ENCODE measurements at places on chromosomes 5 and 9.

GRCh38 chr5:90809311-90810056 lies 250.9 kb downstream of the ADGRV1 start:
- DNase-seq, result no peak

- DNase-seq, result no peak
Observed at GRCh38 chr9:121157939-121158338, 43.7 kb downstream of the RAB14 start.

- DNase-seq, result no peak
Observed at GRCh38 chr5:139470821-139471300, at the start of gene SMIM33. Gene SMIM33, plus strand, starts transcription at chr5:139471004. Its CDS starts 118 bp downstream, at chr5:139471122.

DNA sequence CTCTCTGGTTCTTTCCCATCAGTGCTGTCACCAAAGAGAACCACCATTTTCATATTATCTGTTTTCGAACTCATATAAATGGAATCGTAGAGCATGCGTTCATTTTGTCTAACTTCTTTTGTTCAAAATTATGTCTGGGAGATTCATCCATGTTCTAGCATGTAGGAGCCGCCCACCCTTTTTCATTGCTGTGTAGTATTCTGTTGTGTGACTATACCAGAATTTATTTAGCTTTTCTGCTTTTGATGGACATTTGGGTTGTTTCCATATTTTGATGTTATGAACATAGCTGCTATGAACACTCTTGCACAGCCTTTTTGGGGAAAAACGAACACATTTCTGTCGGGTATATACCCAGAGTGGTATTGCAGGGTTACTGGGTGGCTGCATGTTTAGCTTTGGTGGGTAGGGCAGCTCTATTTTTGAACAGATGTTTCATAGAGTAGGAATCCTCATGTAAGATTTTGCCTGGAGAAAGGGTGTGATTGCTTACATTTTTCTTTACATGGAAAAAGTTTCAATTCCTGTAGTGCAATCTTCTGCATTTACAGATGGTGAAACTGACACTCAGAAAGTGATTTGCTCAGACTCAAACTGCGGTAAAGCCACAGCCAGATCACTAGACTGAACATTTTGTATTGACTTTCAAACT lies 100.2 kb upstream of the IL12B start:
- DNase-seq, result no peak

- DNase-seq, result no peak
Observed at GRCh38 chr9:9862235-9862810, 750.5 kb downstream of the PTPRD start.

DNA sequence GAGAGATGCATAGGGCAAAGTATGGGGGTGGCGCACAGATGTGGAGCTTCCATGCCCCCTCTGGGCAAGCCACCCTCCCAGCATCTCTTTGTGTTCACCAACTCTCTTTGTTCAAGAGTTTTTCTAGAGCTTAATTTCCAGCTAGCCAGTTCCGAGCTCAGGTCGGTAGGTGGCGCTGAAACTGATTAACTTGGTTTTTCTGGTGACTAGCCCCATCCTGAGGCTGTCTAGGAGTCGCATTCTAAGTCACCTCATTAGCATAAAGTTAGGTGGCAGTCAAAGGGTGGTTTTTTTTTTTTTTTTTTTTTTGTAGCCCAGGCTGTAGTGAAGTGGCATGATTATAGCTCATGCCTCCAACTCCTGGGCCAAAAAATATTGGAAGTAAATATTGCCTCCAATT lies 476.4 kb downstream of the KDM4C start:
- no peak for DNase-seq

DNA sequence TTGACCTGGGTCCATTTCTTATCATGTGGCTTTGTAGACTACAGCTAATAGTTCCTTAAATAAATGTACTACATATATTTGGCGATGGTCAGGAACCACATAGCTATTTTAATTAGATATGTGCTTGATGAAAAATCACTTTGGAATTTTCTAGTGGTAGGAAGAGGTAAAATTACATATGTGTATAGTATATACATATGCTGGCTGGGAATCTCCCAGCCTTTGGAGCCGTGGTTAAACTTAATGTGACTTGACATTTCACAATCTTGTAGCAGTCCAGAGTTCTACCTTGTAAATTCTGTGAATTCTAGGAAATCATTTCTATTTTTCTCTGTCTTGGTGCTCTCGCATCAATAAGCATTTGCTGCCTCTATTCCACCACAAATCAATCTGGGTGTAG lies 565.0 kb downstream of the DMRTA1 start:
- DNase-seq, result no peak

DNA sequence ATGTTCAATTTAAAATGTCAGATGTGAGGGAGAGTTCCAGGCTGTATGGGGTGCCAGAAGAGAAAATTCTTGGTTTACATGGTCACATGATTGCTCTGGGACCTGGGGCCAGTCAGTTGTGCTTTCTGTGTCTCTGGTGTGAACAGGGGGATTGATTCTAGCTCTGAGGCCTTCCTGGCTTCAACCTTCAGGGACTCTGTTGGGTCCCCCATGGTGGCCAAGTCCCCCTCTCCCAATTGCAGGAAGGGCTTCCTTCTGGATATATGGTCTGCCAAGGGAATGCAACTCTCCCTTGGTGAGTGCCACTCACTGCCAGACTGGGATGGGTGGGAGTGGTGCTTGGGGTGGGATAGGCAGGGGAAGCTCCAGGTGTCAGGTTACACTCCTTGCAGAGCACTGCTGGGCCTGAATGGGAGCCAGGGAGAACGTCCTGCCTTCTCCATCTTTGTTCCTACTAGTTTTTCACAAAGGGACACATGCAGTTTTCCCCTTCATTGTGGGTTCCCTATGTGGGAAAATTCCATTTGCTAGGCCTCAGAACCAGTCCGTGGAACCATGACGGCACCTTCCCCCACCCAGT lies 153.2 kb downstream of the MELK start:
- no peak for DNase-seq

- no peak for DNase-seq
Observed at GRCh38 chr5:140362311-140362710, 2.3 kb downstream of the SLC4A9 start.

DNA sequence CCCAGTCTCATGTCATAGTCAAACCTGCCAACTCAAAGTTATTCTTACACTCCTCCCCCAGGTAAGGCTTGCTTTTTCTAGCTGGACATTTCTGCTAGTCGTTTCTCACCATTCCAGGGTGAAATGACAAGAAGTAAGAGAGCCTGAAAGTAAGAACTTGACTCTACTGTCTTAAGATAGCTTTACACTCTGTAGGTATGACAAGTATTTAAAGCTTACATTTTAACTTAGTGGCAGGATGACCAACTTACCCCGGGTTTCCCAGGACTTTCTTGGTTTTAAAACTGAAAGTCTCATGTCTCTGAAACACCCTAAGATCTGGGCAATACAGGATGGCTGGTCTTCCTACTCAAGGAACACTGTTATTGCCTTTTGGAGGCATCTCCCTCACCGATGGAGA lies 67.5 kb upstream of the PIK3R1 start:
- DNase-seq, result no peak

- no peak for DNase-seq
Observed at GRCh38 chr9:81445331-81445921, 243.9 kb downstream of the TLE1 start.

GRCh38 chr5:181200816-181201215 lies 4.2 kb downstream of the TRIM7 start:
- no peak for DNase-seq

GRCh38 chr5:40291338-40291737 lies 388.4 kb upstream of the PTGER4 start:
- no peak for DNase-seq

DNA sequence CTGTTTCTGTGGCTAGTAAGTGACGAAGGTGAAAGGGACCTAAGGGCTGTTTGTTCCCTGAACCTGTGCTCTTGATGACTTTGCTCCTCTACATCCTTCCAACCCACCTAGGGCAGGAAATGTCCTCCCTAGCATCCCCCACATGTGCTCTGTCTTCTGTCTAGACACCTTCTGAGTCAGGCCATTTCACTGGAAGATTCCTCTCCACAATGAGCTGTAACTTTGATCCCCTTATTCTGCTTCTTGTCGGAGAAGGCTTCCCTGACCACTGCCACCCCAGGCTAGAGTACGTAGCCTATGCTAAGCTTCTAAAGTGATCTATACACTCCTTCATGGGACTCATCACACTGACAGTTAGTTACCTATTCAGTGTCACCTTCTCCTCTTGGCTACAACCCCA lies 21.7 kb downstream of the SPAAR start:
- DNase-seq, result no peak

GRCh38 chr5:58380655-58381054 lies 79.2 kb downstream of the PLK2 start:
- DNase-seq, result no peak

DNA sequence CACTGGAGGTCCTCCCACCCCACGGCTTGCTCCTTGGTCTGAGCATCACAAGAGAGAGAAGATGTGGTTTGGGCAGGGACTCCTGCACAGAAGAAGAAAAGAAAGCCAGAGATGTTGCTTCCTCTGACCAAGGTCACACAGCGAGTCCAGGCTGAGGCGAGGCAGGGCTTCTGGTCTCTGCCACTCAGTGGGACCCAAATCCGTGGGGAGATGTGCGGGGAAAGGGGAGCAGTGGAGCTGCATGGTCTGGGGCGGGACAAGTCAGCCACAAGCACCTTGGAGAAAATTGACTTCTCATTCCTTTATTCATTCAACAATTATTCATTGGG lies 150.9 kb downstream of the C9orf50 start:
- no peak for DNase-seq

DNA sequence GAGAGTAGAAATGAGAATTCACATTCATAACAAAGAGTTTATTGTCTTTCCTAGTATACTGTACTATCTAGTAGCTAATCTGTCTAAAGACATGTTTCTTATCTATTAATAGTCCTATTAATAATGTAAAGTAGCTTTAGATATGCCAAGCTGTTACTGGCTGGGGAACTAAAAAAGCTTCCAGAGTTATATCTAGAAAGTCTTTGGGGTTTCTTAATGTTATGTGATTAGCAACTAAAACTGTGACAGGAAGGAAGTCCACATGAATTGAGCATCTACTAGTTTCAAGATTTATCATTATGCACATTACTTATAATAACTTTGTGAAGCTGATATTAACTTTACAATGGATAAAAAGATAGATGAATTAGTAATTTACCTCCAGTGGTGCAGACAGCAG lies 122.7 kb upstream of the CDKN2B start:
- DNase-seq, result no peak
